ENCODE measurements at places on chromosomes 3 and 15. TPM values are rescaled to one million over a fixed set of nuclear protein-coding genes. Genes with fewer than 3 reads are reported as not detected.

Gene TNIK
- total RNA-seq = 16.4 TPM

Gene SPATA12
- total RNA-seq = not detected

Gene ZNF80
- total RNA-seq = not detected

Gene RETNLB
- total RNA-seq = not detected

Gene GOLGA8O
- 0.15 TPM for total RNA-seq

Gene POLQ
- total RNA-seq = 9.4 TPM

Gene TUSC7
- total RNA-seq = not detected

Gene CAPN3
- not detected for total RNA-seq

Gene ATP10A
- total RNA-seq = 1.4 TPM

Gene CMSS1
- total RNA-seq = 44.6 TPM

Gene CHRM5
- not detected for total RNA-seq

Gene THUMPD3
- 17.4 TPM for total RNA-seq

Gene LYSMD2
- total RNA-seq = 1.5 TPM
